ENCODE measurements at places on chromosomes 16 and 17. TPM values are rescaled to one million over a fixed set of nuclear protein-coding genes. Genes with fewer than 3 reads are reported as not detected.
A peak's percentile ranks its signal among the peaks of the same experiment; 100 is the strongest.

- DNase-seq: no peak
These were observed 214.2 kb upstream of the TNRC6C start for GRCh38 chr17:77744066-77744988.

DNA sequence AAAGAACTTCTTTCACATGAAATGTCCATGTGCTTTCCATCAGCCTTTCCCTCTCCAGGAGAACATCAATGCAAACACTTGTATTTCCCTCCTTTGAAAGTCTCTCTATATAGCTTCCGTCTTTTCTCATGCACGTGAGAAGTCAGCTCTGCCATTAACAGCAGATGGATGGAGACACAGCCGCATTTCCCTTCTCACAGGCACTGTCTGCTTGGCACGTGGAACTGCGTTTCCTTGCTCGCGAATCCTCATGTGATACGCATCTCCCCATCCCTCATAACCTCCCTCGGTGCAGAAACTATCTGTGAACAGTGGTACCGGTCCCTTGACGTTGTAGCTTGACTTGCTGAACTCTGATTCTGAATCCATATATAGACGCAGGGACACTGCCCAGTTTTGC, 717.0 kb upstream of the RBFOX1 start:
- DNase-seq: no peak

- DNase-seq: peak; percentile 73
These were observed 8.0 kb upstream of the GNA13 start for GRCh38 chr17:65064452-65065019.

DNA sequence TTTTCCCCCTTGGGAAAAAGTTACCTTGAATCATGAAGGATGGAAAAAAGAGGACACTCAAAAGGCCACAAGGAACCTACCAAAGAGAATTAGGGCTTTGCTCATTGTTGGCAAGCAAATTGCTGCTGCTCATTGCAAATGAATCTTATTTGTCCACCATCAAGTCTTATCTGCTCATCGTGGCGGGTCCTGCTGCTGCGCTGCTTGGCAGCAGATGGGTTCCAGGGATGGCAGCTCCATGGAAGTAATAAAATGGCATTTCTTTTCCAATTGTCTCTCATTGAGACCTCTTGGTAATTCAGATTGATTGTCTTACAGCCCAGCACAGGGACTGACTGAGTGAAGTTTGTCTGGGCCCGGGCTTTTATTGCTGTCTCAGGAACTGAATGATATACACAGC, 118.7 kb downstream of the MRM1 start:
- no peak for DNase-seq

- no peak for DNase-seq
These were observed 158.5 kb downstream of the TANC2 start for GRCh38 chr17:63124536-63124935.

DNA sequence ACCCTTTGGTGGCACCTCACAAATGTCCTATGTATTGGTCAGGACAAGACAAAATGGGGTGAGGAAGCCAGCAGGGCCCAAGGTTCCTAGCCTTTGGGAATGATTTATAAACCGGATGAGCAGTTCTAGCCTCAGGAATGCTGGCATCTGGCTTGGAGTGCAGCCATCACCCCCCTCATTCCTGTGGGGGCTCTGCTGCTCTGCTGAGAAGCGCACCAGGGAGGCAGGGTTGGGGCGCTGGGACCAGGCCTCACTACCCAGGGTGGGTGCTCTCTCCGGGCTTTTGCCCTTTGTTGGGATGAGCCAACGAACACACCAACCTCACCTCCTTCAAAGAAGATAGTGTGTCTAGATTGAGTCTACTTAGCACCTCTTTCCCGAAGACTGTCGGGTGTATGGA, 39.2 kb downstream of the TMEM11 start:
- peak; percentile 24 for DNase-seq

DNA sequence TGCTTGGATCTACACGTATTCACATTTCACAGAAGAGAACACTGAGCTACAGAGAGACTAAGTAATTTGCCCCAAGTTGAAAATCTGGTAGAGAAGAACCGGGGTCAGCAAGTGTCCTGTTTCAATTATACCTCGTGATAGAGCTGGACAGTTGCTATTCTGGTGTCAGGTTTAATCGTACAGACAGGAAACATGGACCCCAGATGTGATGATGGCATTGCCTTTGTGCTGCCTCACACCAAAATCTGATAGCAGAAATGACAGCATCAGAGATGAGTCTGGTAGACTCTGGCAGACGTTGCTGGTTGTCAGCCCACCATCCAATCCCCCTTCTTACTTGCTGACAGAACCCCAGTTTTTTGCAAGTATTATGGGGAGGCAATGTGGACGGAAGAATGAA, 112.1 kb upstream of the FOXF1 start:
- DNase-seq: no peak

- no peak for DNase-seq
These were observed 10.0 kb downstream of the ZNF668 start for GRCh38 chr16:31063843-31064611.

DNA sequence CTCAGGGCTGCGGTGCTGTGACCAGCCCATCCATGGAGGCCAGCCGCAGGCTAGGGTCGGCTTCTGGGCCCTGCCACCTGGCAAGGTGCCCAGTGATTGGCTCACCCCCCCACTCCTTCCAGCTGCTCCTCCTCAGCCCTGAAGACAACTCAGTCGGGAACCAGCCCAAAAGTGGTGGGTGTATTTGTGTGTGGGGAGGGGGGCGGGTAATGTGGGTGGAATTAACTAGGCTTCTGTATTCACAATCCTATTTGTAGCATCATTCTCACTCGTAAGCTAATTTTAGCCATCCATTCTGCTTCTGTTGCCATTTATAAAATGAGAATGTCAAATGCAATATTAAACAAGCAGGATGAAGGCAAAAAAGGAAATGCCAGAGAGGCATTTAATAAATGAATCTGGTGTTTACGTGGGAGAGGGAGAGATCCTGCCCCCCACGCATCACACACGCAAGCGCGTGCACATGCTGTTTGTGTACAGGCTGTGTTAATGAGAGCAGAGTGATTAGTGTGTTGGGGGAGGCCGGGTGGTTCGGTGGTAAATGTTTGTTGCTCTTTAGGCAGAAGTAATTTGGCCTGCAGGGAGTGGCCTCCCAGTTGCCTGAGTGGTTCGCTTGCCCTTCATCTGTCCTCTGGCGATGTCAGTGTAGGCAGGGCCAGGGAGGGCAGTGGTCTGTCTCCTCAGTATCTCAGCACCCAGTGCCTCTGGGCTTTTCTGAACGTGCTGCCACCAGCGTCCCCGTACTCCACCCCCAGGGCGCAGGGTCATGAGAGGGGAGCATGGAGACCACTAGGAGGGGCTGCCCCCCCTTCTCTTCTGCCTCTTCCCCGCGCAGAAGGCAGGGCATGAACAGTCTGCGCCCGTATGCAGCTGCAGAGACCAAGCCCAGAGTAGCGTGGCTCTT, 140.1 kb downstream of the CCDC182 start:
- no peak for DNase-seq

GRCh38 chr16:68041783-68042182, 18.7 kb downstream of the DUS2 start:
- no peak for DNase-seq

- no peak for DNase-seq
These were observed 271.1 kb upstream of the CCL2 start for GRCh38 chr17:33983824-33984574.

DNA sequence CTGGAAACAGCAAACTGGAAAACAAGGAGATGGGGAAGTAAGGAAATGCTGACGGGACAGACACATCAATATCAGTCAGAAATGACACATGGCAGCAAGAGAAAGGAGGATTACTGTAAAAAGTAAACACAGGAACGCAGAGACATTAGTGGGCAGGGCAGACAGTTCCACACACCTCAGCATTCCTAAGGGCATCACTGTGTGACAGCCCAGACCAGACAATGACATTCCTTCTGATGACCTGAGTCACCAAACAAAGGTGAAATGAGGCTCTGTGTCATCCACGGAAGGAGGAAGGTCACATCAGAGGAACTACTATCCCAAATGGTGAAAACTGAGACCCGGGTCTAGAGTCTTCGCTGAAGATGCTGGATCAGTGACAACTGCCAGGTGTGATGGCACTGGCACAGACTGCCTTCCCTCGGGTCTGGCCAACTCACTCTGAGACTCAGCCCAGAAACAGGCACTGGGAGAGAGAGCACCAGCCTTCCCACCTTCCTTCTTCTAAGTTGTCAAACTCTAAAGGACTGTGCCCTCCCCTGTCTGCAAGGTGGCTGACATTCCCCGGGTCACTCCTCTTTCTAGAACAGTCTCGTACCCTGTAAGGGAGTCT, 36.7 kb downstream of the TK2 start:
- DNase-seq: no peak

DNA sequence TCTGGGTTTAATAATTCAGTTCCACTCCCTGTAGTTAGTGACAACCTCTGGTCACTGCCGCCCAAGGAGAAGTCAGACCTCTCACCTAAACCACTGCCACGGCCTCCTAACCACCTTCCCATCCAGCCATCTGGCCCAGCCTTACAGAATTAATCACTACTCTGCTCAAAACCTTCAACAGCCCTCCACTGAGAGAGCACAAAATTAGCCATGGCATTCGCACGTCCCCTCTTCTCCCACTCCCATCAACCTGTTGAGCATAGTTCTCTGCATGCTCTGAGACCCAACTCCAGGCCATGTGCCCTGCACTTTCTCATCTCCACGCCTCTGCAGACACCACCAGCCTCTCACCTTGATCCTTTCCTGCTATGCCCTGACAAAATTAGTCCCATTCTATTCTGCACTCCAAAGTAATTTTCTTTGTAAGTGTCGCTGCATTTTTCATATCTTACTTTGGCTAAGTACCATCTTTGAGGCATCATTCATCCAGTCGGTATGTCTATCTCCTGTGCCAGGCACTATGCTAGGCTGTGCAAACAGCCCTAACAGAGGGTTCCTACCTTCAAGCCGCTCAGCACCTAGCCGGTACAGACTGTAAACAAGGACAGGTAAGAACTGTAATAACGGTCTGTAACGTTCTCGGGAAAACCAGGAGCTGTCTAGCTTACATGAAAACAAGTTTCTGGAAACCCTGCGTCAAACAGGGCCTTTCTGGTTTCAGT, 963 bp downstream of the COPRS start:
- DNase-seq: no peak

- no peak for DNase-seq
These were observed 154.7 kb downstream of the C16orf78 start for GRCh38 chr16:49528060-49528865.

DNA sequence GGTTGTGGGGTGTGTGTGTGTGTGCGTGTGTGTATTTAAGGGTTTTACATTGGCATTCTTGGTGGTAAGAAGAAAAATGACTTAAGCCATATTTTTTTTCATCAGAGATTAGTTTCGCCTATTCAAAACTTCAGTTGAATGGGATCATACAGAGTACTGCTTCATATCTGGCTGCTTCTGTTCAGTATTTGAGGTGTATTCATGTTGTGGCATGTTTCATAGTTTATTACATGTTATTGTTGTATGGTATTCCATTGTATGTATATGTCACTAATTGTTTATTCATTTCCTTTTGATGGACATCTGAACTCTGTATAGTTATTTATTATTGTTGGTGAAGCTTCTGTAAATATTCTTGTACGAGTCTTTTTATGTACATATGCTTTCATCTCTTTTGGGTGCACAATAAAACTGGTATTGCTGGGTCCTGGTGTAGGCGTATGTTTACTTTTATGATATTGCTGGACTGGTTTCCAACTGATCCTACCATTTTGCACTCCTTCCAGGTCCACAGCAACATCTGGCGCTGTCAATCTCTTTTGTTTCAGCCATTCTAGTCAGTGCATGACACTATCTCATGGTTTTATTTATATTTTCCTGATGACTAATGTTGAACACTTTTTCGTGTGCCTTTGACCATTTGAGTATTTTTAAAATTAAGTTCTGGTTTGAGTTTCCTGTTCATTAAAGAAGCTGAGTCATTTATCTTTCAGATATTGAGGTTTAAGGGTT, 77.4 kb upstream of the MAF start:
- no peak for DNase-seq

DNA sequence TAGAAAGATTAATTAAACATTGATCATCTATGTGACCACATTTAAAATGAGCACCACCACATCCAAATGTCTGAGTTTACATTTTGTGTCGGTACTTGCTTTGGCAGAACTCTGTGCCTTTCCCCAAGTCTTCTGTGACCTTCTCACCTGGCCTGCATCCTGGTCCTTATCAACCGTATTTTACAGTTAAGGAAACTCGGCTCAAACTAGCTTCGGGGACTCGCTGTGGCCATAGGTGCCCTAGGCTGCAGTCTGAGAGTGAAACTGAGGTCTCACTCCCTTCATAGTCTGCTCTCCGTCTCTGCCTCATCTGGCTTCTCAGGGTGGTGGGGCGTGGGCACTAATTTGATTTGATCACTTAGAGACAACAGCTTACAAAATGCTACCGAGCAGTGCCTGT, 555.5 kb downstream of the WWOX start:
- DNase-seq: no peak

Gene SP2
- total RNA-seq: 13.0 TPM

Gene MAFG
- 15.9 TPM for total RNA-seq

Gene DNAI2
- not detected for total RNA-seq

Gene OR2C1
- total RNA-seq: not detected

Gene AURKB
- total RNA-seq: 23.7 TPM

Gene CCL23
- total RNA-seq: not detected

Gene POLR2A
- 112 TPM for total RNA-seq

Gene CDH5
- not detected for total RNA-seq

Gene ANKRD40CL
- total RNA-seq: not detected

Gene CCL4
- not detected for total RNA-seq

All from HFFc6 (cell line).